ENCODE measurements at places on chromosomes 6 and 20.

DNA sequence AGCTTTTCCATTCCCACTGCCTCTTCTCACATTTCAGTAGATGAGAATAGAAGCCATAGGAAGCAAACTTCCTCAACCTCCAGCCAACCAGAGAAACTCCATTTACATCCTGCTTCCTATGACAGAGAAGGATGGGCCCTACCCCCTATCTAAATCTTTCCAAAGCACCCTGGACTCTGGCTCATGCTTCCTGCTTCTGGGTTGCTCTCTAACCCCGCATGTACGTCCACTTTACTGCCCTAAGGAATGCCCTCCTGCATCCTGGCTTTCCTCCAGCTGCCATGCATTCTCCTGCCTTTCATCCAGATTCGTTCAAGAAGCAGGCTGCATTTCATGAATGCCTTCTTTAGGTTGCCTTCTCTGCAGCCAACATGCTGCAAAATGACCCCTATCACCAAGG is 91.9 kb downstream of the FAM217A start:
- DNase-seq: no peak

- no peak for DNase-seq
Measured at GRCh38 chr6:117906507-117906957, 532 bp upstream of the SLC35F1 start.

DNA sequence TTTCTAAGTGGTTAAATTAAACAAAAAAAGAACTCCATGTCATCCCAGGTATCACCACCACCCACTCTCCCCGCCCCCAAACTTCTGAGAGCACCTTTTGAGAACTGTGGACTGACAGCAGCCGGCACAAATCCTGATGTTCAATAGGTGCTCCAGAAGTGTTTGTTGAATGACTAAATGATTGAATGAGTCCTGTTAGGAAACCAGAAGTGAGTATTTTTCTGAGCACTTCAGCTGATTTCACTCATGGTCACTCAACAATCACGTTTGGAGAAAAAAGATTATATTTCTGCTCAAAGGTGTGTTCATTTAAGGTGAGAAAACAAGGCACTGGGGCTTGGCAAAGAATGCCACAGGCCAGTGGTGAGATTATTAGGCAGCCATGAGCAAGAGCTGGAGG is 6.2 kb upstream of the HNF4A start:
- DNase-seq: no peak

GRCh38 chr6:53593001-53593488 is 48.1 kb upstream of the GCLC start:
- DNase-seq: no peak

- no peak for DNase-seq
Measured at GRCh38 chr6:26362836-26363220, 2.2 kb upstream of the BTN3A2 start.

GRCh38 chr20:35387334-35387733 is 24.4 kb downstream of the UQCC1 start:
- DNase-seq: no peak

GRCh38 chr6:89564752-89565427 is 73.7 kb downstream of the LYRM2 start:
- no peak for DNase-seq

DNA sequence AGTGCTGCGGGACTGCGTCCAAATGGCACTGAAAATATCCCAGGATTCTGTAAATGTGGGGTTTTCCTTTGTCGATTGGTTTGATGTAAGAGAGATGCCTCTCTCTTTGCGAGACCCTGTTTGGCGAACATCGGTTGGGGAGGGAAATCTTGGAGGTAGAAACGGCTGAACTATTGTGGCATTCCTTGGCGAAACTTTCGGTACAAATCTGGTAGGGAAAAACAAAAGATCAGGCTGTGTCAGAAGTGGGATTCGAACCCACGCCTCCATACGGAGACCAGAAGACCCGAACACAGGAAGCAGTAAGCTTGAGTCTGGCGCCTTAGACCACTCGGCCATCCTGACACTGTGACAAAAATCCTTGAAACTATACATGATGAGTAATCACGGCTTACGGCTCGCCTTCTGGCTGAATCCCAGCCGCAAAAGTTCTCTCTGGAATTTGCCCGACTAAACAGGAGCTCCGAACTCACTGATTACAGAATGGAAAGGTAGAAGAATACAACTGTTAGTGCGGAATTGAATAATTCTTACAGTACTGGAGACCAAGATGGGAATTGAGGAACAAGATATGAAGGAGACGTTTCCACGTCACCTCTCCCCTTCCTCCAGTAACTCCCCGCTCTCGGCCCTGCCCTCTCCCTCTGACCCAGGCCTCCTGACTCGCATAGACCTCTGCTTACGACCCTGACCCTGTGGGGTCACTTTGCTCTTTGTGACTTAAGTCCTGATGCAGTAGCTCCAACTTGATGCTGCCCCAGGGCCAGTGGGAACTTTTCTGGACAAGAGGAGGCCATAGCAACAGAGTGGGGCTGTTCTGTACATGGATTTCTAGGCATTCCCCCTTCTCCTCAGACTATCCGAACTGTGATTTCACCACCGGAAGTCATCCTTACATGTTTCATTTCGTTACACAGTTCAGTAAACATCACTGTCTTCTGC is 132.8 kb upstream of the ZNF184 start:
- no peak for DNase-seq

DNA sequence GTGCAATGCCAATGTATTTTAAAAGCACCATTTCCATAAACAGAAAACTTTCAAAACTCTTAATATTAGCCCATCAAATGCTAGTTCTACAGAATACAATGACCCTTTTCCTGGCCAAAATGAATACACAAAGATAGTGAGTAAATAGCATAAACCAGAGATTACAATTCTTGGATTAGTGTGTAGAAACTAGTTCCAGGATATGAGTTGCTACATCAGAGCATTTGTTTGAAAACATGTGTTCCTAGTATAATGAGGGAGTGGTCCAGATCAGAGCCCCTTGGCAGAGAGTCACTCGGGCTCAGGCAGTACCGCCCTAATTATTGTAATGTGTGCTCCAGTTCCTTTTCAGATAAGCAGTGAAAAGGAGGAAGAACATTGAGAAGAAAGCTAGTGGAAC is 63.7 kb upstream of the COL21A1 start:
- no peak for DNase-seq

DNA sequence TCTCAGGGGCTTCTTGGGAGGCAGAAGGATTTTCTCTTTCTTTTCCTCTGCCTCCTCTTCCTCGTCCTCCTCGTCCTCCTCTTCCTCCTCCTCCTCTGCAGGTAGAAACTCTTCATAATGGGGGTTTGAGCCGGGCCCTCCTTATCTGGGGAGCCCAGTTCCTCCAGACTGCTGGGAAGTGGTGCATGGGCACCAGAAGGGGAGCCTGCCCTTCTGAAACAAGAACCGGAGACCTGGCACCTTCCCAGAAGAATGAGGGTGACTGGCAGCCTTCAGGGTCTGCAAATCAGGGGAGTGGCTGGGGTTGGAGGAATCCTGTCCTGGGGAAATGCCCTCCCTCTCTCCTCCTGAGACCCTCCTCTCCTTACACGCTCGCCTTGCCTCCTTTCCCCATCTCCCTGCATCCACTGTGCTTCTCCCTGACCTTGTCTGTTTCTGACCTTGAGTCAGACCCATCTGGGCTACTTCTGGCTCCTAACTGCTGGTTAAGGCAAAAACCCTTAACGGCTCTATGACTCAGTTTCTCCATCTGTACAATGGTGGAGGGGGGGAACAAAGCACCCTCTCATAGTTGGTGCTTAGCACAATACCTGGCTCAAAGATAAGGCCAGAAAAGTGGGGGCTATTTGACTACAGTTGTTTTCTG is 1.7 kb downstream of the TULP1 start:
- no peak for DNase-seq

- no peak for DNase-seq
Measured at GRCh38 chr6:26556263-26557070, 18.3 kb downstream of the HMGN4 start.

DNA sequence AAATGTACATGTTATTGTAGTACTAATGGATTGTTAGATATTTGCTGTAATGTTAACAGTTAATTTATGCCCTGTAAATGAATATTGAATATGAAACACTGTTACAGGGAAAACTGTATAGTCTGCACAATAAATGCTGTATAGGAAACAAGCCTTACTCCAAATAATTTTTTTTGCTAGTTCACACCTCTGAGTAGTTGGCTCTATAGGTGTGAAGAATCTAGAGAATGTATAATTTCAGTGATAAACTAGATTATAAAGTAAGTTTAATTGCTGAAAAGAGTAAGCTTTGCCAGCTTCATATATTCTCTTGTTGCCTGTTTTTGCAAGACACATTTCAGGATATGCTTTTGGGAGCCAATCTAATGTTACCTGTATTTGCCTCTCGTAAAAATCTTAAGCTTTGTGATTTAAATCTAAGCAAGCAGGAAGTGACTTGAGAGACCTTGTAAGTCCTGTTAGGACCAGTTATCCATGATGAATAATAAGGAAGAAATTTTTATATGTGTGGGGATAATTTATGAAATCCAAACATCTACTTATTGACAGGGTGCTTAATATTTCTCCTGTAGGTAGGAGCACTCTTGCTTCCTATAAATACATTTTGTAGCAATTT is 232.4 kb downstream of the ZFAND3 start:
- DNase-seq: no peak

- DNase-seq: no peak
Measured at GRCh38 chr6:161374971-161375873, 101.4 kb upstream of the AGPAT4 start.

- DNase-seq: no peak
Measured at GRCh38 chr6:35173044-35173426, 31.9 kb upstream of the TCP11 start.

DNA sequence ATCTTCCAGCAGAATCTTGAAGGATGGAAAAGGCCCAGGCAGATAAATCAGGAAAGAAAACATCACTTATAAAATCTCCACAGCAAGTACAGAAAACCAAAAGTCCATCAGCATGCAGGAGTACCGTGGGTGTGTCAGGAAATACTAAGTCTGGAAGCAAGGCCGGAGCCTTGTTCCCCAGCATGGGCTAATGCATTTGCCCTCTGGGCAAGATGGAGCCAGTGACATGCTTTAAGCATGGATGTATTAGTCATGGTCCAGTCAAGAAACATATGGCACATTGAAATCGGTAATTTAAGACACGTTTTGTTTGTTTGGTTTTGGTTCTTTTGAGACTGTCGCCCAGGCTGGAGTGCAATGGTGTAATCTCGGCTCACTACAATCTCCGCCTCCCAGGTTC is 506.0 kb upstream of the JARID2 start:
- DNase-seq: no peak

DNA sequence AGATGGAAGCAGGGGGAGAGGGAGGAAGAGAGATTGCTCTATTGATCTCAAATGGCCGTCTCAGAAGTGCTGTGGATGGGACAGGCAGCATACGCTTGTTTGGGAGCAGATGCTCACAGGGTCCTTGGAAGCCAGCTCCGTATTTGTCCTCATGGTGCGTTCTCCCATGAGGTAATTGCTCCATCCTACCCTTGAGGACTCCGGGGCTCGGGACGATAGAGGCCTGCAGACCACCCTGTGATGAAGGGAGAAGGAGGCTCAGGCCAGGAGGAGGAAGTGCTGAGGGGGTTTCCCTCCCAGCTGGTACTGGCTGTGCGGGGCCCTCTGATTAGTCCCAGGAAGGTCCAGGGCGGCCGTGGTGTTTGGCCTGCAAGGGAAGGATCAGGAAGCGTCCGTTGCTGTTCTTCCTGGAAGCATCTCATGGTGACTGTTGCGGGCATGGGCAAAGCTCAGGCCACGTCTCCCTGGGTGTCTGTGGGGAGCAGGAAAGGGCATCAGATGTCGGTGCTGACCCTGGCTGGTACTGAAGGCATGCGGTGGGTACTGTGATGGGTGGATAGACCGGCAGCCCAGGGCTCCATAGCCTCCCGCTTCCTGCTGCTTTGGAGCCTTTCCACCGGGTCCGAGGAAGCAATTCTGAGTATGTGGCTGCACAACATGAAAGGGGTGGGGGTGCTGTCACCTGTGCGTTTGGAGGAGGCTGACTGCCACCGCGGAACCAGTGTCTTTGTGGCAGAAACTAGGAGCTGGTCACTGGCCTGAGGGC is 158.3 kb downstream of the SYCP2 start:
- no peak for DNase-seq

DNA sequence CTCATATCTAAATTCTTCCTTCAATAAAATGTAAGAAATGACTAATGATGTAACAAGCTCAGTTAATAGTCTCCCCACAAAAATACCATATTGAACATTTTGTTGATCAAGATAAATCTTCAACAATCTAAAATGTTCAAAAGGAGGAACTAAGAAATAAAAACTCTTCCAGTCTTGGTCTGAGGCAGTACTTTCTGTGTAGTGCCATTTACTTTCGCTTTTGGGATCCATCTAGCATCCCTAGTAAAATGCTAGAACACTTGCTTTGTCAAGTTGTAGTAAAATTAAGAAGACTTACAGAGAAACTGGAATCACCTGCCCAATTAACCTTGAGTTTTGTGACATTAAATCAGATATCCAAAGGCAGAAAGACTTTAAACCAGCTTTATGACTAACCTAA is 246.4 kb downstream of the KHDRBS2 start:
- no peak for DNase-seq

GRCh38 chr6:1910621-1911407 is 301.1 kb downstream of the FOXC1 start:
- no peak for DNase-seq
